Fibroblast of gingiva (primary cell): ENCODE measurements at places on chromosomes 11 and 22.

DNA sequence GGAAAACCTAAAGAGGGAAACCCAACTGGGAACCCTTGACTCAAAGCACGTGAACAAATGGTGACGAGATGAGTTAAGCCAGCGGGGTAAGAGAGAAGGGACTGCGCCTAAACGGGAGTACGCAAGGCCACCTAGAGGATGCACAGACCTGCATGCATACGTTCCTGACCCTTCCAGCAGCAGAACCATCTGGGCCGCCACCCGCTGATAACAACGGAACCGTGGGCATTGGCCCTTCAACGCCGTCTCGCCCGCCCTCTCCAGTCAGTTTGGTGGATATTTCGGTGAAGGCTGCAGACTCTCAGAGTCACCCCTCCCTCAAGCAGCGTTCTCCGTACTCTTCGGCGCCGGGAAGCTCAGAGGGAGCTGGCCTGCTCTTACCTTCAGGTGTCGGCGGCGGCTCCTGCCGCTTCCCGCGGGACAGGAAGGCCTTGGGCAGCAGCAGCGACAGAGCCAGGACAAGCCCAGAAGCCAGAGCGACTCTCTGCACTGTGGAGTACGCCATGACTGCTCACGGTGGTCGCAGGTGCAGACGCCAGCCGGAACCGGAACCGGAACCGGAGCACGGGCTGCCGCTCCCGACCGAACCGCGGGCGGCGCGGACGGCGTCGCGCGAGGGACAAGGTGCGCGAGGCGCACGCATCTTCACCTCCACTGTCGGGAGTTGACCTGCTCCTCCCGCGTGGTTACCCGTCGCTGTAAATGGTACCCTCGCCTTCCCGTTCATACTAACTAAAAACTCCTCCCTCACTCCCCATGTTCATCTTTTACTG lies at the start of gene RIC3:
RIC3 (minus strand) TSS at position 541 of the 773 bp plus-strand sequence; CDS start at position 505, 36 bp downstream.
- DNase-seq: no peak

DNA sequence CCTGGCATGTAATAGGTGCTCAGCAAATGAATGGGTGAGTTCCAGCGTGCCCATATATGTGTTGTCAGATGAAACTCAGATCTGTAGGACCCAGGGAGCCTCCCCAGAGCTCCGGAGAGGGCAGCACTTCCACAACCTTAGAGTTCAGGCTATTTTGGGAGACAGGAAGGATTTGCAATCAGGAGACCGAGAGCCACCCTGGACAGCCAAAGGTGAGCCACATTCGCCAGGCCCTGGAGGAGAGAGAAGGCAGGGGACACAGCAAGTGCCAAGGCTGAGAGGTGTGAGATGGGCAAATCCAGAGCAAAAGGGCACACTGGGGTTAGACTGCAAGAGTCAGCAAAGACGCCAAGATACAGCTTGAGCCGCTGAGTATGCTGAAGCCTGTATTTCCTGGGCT lies 66.4 kb downstream of the CD82 start:
- DNase-seq: no peak

DNA sequence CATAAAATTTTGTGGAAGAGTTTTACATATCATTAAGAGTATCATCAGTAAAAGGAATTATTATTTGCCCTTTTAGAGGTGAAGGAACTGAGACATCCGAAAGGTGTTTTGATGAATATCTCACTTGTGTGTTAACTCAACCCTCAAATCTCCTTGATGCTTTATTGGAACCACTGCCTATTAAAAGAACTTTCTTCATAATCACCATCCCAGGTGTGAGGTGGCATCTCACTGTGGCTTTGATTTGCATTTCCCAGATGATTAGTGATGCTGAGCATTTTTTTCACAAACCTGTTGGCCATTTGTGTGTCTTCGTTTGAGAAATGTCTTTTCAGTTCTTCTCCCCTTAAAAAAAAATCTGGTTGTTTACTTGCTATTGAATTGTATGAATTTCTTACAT lies 134.0 kb upstream of the SYN3 start:
- no peak for DNase-seq

- DNase-seq: no peak
These were observed 110.0 kb downstream of the KIRREL3 start for GRCh38 chr11:126890561-126890960.

DNA sequence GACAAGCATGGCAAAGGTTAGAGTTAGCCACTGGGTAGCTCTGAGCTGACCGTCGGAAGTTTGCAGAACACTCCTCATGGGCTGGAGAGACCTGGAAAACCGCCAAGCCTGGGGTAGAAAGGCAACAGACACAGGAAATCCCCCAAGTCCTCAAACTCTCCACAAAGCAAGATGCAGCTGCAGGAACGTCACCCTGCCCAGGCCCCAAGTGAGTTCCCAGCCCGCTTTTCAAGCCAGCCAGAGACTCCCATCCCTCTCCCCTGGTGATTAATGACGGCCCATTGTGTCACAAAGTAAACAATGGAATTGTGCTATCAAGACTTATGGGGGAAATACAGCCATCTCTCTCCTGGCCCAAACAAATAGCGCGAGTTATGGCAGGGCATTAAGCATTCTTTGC lies 633.0 kb downstream of the TBC1D22A start:
- DNase-seq: no peak

DNA sequence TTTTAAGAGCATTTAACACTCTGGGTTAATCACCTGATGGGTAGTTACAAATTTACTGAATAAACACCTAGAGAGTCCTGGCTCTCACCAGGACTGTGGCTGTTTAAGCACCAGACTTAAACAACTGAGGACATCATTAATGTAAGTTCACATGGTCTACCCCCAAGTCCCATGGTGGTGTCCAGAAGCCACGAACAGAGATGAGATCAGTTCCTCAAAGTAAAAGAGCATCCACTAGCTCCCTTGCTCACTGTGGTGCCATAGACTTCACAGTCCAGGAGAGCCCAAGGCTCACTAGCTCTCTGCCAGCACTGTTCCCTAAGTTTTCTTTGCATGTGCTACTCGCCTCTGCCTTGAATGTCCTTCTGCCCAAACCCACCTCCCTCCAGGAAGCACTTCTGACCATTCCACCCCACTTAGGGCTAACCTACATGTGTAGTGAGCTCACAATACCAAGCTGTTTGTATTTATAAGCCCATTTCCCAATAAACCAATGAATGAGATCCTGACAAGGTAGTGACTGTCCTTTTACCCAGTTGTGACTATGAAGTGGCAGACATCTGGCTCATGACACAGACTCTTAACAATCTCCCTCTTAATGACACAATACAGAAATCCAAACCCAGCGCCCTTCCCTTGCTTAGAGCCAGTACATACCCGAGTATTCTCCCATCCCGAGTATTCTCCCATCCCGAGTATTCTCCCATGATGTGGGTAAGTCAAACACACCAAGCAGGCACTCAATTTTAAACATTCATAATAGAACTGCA lies 15.7 kb downstream of the NAP1L4 start:
- DNase-seq: no peak

DNA sequence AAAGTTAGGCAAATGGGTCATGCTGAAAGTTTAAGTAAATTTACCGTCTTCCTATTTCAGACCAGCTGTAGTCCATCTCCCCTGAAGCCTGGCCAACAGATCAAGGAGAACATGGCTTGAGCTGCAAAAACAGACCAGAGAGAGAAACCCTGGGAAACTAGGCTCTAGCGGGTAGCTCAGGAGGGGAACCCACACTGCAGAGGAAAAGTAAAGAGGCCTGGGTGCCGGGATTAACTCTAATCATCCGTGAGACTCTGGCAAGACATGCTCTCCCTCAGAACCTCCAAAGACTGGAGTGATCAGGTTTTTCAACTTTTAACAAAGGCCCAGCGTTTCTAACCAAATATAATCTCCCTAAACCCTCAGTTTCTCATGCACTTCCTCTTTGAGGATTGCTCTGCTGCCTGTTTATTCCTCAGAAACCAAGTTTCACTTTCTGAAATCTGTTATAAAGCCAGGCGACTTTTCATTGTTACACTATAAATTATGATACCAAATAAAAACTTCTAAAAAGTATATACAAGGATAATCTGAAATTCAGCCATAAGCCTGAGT lies 67.5 kb downstream of the GAB2 start:
- peak; percentile 7 for DNase-seq

- DNase-seq: no peak
These were observed 987 bp upstream of the NCR3LG1 start for GRCh38 chr11:17350455-17351171.

GRCh38 chr11:9211322-9211721 lies 53.8 kb downstream of the DENND5A start:
- DNase-seq: no peak

- peak; percentile 9 for DNase-seq
These were observed 1.1 kb downstream of the APLP2 start for GRCh38 chr11:130070846-130071200.

DNA sequence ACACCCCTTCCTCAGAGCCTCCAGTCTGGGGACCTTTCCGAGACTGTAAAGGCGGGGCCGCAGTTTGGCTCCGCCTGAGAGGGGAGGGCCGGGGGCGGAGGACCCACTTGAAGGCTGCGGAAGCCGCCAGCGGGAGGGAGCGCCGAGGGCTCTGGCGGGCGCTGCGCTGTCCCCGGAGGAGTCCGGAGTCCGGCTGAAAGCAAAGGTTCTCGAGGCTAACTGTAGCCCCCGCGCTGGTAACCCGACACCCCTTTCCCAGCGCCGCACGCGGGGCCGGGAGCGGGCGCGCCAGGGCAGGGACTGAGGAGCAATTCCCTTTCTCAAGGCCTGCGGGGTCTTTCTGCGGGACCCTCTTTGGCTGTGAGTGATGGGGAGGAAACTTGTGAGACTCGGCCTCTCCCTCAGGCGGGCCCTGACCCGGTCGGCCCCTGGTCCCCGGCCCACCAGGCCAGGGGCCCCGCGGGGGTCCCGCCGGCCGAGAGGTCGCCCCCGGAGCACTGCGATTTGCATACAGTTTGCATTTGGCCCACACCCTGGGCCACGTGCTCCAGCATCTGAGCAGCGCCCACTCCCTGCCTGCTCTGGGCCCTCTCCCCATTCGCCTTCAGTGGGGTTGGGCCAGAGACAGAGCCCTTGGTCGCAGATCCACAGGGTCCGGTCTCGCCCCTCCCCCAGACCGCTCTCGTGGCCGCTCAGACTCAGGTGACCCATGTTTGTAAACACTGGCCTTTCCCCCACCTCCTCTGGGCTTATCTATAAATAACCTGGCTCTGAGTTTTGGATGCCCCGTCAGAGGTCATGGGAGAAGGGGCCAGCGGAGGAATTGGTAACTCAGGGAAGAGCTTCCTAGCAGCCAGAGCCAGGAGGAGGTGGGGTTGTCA lies 519 bp upstream of the ART5 start:
- DNase-seq: peak; percentile 65

DNA sequence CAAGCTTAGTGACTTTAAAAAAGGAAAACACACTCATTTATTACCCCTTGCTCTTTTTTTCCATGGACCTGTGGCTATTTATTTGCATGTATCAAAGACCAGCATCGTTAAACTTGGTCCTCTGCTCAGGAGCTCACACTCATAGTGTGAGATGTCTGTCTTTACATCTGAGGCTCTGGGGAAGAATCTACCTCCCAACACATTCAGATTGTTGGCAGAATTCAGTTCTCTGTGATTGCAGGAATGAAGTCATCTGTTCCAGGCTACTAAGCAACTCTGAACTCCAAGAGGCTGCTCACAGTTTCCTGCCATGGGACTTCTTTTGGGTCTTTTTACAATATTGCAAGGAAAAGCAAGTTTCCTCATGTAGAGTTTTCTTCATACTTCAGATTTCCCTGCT lies 138.8 kb downstream of the LRRC4C start:
- DNase-seq: no peak

DNA sequence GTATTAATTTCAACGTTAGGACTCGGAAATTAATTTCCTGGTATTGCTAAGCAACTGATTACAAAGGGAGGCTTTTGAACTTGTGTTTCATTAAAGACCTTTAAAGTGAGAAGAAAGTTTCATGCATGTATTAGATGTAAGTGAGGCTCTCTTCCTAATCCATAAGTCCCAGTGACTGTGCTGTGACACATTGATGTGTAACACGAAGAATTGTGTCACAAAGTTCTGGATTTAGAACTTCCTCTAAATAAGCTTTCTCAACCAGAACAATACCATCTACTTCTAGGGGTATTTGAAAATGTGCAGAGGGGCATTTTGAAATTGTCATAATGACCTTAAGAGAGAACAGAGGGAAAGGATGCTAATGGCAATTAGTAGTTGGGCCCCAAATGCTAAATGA lies 14.4 kb downstream of the DCUN1D5 start:
- DNase-seq: no peak

GRCh38 chr11:72482211-72482812 lies 48.0 kb upstream of the CLPB start:
- DNase-seq: peak; percentile 55
